ENCODE measurements at places on chromosomes 6 and 20.

GRCh38 chr20:49174183-49174582 lies 14.0 kb downstream of the STAU1 start:
- no peak for DNase-seq

DNA sequence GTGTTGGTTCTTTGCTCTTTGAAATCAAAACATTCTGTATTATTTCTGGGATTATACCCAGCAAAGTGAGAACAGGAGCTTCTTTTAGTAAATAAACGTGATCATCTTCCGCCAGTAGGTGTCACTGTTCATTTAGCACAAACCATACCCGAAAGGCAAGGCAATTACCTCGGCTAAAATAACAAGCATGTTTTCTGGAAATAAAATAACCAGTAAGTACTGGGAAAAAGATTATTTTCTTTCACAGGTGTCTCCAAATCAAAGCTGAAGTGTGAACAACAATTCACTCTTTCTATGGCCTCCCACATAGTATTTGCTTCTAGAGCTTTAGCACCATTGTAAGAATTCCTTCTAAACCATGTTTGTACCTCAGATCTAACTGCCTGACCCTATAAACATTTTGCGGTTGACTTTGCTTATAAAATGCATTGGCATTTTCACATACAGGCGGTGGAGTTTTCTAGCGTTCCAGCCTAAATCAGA lies 144.6 kb upstream of the AGPAT4 start:
- peak; percentile 75 for DNase-seq

- no peak for DNase-seq
Measured at GRCh38 chr6:111757342-111757741, 115.9 kb downstream of the FYN start.

DNA sequence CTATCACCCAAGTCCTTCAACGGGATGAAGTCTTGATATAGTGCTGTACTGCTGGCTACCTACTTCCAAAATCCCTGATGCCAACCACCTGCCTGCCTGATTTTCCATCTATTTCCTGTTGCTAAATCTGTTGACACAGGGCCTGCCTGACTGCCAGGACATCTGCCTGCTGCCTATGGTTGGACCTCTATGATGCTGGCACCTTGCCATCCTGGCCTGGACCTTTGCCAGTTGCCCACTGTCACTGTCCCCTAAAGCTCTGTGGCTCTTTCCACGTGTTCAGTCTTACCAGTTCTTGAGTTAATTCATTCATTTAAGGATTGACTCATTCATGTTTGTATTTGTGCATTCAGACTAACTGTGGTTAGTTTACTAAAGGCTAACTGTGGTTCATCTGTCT lies 9.2 kb upstream of the RGS17 start:
- no peak for DNase-seq

GRCh38 chr6:11815231-11815630 lies 36.6 kb upstream of the ADTRP start:
- DNase-seq, result no peak

DNA sequence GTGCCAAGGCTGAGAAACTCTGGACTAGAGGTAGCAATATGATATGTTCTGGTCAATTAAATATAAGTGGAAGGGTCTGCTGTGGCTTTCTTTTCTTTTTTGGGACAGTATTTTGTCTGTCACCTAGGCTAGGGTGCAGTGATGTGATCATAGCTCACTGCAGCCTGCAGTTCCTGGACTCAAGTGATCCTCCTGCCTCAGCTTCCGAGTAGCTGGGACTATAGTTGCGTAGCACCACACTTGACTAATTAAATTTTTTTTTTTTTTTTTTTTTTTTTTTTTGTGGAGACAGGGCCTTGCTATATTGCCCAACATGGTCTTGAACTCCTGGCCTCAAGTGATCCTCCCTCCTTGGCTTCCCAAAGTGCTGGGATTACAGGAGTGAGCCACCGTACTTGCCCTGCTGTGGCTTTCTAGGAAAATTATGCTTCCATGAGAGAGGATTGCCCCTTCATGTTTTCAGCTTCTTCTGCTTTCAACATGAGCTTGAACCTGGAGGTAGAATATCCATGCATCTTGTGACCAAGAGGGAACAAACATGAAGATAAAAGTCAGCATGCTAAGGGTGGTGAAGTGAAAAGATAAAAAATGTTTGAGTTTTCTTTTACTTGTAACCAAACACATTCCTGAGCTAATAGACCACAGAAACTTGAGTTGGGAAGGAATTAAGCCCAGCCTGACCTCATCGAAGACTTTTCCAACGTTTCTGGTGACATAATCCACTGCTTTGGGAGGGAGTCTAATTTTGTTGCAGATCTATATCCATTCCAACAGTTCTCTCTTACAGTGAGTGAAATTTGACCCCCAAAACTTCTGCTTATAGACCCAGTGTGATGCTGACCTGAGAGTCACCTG lies 75.1 kb downstream of the CARMIL1 start:
- DNase-seq, result no peak

- DNase-seq, result no peak
Measured at GRCh38 chr6:138291849-138292181, 73.5 kb upstream of the PBOV1 start.

GRCh38 chr20:7087803-7088202 lies 320.3 kb downstream of the BMP2 start:
- DNase-seq, result no peak

DNA sequence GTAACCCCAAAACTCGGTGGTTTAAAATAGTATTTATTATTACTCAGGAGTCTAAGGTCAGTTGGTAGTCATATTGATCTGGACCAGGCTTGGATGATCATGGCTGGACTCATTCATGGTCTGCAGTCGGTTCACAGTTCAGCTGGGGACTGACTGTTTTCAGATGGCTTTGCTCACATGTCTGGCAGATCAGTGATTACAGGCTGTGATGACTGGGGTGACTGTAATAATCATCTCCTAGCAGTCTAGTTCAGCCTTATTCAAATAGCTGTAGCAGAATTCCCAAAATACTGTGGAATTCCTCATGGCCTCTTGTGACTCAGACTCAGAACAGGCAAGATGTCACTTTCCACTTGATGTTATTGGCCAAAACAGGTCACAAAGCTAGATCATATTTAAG lies 16.4 kb upstream of the NT5DC1 start:
- DNase-seq, result no peak

GRCh38 chr6:157699777-157700636 lies 123.0 kb upstream of the SNX9 start:
- no peak for DNase-seq

DNA sequence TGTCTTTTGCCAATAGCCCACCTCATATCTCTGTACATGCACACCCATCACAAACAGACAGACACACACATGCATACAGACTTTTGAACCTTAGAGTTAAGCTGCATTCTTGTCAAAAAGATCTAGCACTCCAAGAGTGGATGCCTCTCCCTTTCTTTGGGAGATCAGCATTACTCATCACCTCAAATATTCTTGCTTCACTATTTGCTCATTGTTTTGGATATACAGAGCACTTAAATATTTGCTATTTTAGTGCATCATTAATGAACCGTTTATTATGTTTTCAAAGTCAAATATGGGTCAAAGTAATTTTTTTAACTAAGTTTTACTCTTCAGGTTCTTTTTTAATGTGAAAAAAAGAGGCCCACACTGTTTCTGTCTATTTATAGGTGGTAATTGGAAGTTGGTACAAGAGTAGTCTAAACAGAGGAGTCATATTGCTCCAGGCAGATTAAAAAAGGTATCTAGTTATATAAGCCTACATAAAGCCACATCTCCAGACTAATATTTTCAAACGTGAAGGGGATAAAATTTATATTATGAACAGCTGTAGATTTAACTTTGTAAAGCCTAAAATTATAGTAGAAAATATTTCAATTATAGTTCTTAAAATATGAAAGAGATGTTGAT lies 102.6 kb downstream of the FLRT3 start:
- DNase-seq, result no peak

DNA sequence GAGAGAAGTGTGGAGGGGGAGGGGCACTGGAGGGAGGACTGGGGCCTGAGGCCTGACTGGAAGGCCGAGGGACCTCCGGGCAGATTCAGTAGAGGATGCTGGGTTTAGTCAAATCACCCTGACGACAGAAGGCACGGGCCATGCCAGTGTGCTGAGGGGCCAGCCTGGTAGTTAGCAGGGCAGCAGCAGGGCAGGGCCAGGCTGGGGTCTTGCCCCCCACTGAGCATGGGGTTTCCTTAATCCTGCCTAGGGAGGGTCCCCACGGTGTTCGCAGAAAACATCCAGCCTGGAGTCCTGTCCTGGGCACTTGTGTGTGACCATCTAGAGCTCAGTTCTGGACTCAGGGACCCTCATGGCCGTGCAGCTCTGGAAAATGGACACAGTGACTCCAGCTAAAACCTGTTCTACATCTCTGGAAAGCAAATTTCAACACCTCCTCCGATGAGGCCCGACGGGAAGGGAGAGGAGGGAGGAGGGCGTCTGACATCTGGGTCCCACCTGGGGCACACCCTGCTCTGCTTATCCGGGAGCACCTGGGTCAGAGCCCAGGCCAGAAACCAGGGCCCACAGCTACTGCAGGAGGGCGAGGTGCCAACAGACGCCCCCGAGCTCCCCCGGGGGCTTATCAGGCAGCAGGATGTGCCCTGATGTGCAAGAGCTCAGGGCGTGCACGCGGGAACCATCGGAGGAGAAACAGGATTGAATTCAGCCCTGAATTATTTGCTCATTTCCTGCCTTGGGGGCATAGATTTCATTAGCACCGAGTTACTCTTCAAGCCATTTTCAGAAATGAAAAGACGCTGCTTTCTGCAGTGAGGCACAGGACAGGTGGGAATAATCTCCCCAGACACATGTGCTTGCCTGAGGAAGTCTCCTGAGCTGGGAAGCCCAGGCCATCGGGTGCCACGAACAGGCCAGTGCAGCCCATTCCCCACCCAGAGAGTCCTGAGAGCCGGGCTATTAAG lies 78.0 kb upstream of the MPC1 start:
- DNase-seq, result no peak

DNA sequence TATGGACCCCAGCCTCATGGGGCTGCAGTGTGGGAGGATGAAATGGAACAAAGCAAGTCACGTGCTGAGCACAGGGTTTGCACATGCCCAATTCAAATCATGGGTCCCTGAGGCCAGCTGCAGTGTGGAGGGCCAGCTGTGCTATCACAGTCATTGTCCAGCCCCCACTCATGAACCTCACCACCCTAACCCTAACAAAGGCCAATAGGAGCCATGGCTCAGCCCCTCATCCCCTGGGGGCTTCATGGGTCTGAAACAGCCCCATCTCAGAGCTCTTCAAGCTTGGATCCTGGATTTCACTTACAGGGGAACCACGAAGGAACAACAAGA lies 125.6 kb upstream of the MAFB start:
- no peak for DNase-seq
